ENCODE measurements at places on chromosomes 7 and 10.
A peak's percentile ranks its signal among the peaks of the same experiment; 100 is the strongest.

- no peak for DNase-seq
These were observed 41.9 kb upstream of the TNKS2 start for GRCh38 chr10:91756286-91756685.

DNA sequence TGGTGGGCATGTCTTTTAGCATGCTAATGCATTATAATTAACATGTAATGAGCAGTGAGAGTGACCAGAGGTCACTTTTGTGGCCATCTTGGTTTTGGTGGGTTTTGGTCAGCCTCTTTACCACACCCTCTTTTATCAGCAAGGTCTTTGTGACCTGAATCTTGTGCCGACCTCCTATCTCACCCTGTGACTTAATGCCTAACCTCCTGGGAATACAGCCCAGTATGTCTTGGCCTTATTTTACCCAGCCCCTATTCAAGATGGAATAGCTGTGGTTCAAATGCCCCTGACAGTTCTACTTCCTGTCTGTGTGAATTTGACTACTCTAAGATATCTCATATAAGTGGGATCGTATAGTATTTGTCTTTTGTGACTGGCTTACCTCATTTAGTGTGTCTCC, 85.1 kb downstream of the EEPD1 start:
- no peak for DNase-seq

- DNase-seq: no peak
These were observed 183.2 kb downstream of the PDE1C start for GRCh38 chr7:31887006-31887405.

- no peak for DNase-seq
These were observed 58.4 kb upstream of the ABCB5 start for GRCh38 chr7:20557116-20557515.

DNA sequence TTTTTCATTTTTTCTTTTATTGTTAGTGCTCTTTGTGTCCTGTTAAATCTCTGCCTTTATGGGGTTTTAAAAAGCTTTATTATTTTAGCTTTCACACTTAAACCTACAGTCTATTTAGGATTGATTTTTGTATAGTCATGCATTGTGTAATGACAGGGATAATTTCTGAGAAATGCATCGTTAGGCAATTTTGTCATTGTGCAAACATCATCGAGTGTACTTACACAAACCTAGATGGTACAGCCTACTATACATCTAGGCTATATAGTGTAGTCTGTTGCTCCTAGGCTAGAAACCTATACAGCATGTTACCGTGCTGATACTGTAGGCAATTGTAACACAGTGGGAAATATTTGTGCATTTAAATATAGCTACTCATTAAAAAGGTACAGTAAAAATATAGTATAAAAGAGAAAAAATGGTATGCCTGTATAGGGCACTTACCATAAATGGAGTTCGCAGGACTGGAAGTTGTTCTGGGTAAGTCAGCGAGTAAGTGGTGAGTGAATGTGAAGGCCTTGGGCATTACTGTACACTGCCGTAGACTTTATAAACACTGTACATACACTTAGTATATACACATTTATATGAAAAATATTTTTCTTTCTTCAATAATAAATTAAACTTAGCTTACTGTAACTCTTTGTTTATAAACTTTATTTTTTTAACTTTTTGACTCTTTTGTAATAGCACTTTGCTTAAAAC, 16.0 kb downstream of the UBE2D1 start:
- no peak for DNase-seq

GRCh38 chr10:72740528-72740927, 48.6 kb downstream of the MCU start:
- no peak for DNase-seq

DNA sequence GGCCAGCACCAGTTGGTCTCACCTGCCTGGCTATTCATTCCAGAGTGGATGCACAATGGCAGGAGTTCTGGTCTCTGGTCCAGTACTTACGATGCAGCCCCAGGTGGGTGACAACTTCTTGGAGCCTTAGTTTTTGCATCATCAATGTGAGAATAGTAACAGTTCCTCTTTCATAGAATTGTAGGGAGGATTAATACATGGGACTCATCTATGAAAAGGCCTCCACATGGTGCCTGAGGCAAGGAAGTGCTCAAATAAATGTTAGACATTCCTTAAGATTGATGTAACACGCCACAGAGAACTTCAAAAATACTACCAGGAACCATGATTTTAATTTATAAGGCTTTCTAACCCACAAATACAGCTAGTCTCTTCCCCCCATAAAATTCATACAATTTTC, 120.1 kb upstream of the CHST15 start:
- DNase-seq: no peak

DNA sequence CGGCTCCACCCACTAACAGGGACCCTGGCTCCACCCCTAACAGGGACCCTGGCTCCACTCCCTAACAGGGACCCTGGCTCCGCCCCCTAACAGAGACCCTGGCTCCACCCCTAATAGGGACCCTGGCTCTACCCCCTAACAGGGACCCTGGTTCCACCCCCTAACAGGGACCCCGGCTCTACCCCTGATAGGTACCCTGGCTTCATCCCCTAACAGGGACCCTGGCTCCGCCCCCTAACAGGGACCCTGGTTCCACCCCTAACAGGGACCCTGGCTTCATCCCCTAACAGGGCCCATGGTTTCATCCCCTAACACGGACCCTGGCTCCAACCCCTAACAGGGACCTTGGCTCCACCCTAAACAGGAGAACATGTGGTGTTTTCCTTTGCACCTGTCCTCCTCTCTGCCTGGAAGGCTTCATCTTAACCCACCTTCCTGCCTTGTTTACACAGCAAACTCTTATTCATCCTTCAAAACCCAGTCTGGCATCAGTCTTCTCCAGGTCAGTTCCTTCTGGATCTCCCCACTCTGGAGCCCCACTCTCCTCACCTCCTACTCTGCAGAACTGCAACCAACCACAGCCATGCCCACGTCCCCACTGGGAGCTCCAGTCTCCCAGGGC, 58.0 kb downstream of the CHST15 start:
- no peak for DNase-seq

GRCh38 chr10:129114588-129114987, 352.5 kb upstream of the MGMT start:
- no peak for DNase-seq

- no peak for DNase-seq
These were observed 78.5 kb downstream of the SEC61G start for GRCh38 chr7:54680377-54681005.

DNA sequence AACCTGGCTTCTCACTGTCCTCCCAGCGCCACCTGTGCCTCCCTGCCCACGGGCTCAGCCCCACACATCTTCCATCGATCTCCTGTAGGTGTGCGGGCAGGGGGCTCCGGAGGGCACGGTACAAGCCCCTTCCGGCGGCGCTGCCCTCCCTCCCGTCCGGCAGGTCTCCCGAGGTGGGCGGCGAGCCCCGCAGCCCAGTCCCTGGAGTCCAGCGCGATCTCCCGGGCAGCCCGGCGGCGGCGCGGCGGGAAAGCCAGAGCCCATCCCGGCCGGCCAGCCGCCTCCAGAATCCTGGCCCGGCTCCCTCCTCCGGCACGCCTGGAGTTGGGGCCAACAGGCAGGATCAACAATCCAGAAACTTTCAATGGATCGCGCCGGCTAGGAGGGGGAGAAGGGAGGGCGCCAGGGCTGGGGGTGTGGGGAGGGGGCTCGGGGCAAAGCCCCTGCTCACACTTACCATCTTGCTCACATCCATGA, 100.1 kb downstream of the HIP1 start:
- no peak for DNase-seq

- no peak for DNase-seq
These were observed 4.4 kb downstream of the ZNF485 start for GRCh38 chr10:43610636-43611035.

- no peak for DNase-seq
These were observed 126.4 kb downstream of the JCAD start for GRCh38 chr10:29932991-29933390.

DNA sequence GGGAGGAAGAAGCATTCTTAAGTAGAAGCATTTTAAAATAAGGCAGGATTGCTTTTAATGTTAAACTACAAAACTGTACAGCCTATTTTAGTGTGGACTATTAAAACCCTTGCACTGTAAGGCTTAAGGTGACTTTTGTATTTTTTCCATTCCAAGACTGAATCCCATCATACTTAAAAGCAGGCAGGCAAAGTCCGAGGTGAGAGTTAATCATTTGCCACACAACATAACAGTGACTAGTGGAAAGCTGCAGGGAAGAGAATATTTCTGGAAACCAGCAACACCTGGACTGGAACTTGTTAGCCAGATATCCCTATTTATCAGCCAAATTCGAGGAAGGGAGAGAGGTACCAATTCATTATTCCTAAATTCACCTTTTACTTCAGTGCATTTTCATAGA, 3.5 kb downstream of the PRR15 start:
- DNase-seq: no peak

DNA sequence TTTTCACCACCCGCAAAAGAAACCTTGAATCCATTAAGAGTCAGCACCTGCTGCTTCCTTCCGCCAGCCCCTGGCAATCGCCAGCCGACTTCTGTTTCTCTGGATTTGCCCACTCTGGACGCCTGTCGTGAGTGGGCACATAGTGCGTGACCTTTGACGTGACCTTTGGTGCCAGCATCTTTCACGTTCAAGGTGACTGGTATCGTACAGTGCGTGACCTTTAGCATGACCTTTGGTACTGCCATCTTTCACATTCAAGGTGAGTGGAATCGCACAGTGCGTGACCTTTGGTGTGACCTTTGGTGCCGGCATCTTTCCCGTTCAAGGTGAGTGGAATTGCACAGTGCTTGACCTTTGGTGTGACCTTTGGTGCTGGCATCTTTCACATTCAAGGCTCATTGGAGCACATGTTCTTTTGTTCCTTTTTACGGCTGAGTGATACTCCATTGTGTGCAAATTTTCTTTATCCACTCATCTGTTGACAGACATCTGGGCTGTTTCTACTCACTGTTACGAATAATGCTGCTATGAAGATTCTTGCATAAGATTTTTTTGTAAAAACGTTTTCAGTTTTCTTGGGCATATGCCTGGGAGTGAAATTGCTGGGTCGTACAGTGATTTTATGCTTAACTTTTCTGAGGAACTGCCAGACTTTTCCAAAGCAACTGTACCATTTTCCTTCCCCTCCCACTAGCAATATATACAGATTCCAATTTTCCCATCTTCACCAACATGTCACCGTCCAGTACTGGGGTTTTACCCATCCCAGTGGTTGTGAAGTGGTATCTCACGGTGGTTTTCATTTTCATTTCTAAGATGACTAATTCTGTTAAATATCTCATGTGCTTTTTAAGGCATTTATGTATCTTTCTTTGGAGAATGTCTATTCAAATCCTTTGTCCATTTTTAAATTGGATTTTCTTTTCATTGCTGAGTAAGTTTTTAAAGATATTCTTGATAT, 145.3 kb downstream of the DIP2C start:
- DNase-seq: no peak

GRCh38 chr7:121544238-121544637, 148.1 kb upstream of the FAM3C start:
- DNase-seq: no peak

GRCh38 chr7:129777993-129778769, 166.7 kb downstream of the NRF1 start:
- no peak for DNase-seq

DNA sequence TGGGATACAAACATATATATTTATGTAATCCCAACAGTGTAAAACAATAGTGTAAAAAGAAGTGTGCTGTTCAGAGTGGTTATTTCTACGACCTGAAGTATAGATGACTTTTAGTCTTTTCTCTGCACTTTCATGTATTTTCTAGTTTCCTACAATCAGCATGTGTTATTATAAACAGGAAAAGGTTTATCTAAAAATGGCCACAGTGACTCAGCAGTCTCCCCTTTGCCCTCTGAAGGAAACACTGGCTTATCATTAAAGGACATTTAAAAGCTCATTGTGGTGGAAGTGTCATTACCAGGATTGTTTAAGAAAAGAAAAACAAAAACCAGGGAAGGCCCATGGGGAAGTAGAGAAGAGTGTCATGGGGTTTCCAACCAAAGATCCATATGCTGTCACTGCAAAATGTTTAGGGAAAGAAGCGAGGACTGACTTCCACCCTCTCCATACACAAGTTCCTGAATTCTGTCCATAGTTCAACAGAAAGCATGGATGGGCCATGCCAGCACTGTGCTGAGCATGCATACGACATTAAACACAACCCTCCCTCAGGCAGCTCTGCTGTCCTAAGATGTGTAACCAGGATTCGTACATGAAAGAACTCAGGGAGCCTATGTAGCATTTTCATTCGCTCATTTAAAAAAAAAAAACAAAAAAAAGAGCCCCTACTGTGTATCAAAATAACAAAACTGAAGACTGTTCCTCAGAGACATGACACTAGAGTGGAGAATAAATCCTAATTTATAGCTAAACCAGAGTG, 10.2 kb downstream of the CYREN start:
- DNase-seq: no peak

DNA sequence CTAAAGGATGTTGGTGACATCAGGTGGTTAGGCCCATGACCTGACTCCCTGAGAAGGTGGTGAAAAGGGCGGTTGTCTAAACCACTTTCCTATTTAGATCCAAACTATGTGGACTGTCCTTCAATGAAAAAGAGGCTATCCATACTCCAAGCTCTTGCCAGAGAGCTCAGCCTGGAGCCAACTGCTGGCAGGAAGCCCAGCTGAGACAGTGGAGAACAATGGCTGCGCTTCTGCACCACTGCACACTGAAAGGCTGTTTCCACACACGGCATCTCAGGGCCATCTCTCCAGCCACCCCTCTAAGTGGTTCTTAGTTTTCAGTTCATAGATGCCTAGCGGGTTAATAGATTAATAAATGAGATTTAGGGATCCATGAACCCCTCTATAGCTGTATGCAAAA, 488.8 kb upstream of the ZMIZ1 start:
- no peak for DNase-seq

DNA sequence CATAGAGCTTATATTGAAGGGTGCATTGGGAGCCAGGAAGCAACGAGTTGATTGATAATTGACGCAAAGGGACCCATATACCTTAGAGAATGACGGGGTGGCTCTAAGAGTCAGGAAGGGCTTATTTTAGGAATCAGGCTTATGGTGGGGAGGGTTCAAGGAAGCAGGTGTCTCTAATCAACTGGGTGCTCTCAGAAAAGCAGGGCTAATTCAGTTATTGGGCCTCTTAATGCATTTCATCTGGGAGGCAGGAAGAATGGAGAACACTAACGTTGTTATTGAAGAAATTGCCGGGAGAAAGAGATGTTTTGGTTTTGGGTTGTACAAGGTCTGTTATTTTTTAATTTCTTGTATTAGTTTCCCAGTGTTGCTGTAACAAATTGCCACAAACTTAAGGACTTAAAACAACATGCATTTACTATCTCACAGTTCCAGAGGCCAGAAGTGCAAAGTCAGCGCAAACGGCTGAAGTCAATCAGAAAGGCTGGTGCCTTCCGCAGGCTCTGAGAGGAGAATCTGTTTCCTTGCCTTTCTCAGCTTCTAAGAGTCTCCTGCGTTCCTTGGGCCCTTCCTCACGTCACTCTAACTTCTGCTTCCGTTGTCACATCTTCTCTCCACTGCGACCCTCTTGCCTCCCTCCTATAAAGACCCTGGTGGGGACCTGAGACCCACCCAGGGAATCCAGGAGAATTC, 328.4 kb upstream of the C7orf33 start:
- DNase-seq: no peak

- no peak for DNase-seq
These were observed 39.7 kb downstream of the CACNB2 start for GRCh38 chr10:18179891-18180290.

- peak; percentile 94 for DNase-seq
These were observed at the start of the genes PDZD7 and SFXN3 for GRCh38 chr10:101031128-101031795. Gene PDZD7, minus strand, starts transcription at chr10:101031129. Its CDS starts 910 bp downstream, at chr10:101030219. Gene SFXN3, plus strand, starts transcription at chr10:101031234. Its CDS starts 3,461 bp downstream, at chr10:101034695.

All from activated T-helper 1 cell treated with Interleukin-2 at 50 U/mL for 16 hours (primary cell).